Activated naive CD4-positive, alpha-beta T cell treated with anti-CD3 and anti-CD28 coated beads, Interleukin-2, amount 10 ng/mL, durations not matched to agents 7 days and 5 days (primary cell): ENCODE measurements at places on chromosomes 4 and X.

DNA sequence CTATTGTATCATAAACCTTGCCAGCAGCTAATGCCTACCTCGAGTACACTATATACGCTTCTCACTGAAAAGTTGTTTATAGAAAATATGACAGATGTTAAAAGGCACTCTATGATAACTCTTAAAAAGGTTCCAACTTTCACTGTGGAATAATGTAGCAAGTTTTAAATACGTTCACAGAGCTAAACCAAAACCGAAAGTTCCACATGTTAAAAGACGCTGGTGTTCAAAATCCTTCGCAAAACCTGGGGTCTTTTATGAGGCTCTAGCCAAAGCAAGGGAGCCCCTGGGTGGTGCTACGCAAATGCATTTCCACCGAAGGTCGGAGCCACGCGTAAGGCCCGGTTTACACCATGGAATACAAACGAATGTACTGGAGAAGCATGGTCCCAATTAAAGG is 103.7 kb upstream of the TENM3 start:
- peak overlapping the region; percentile 65 for H3K4me3 ChIP-seq
- H3K36me3 ChIP-seq, result peaks cover 1% of the 10 kb centered on the region
- peaks cover 18% of the 10 kb centered on the region for H3K4me1 ChIP-seq
- H3K27ac ChIP-seq, result no peak overlapping the region
- H3K27me3 ChIP-seq, result peaks cover 52% of the 10 kb centered on the region
- no peak for DNase-seq

DNA sequence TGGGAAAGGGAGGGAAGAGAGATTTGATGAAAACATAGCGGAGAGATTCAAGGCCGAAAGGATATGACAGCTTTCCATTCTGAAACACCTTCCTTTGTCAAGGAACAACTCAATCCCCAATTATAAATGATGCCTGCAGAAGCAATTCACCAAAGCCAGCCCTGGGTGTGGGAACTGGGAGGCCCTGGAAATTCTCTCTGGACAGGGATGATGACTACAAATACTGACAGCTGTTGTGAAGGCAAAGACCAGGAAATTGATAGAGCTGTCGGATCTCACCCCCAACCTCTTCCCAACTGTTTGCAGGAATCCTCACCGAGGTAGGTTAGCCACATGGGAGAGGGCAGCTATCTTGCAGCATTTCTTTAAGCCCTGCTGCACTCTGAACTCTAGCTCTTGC is 54.3 kb downstream of the CCDC149 start:
- no peaks in the 10 kb centered on the region for H3K36me3 ChIP-seq
- DNase-seq, result no peak
- no peaks in the 10 kb centered on the region for H3K27me3 ChIP-seq
- no peak overlapping the region for H3K27ac ChIP-seq
- H3K4me3 ChIP-seq, result no peak overlapping the region

DNA sequence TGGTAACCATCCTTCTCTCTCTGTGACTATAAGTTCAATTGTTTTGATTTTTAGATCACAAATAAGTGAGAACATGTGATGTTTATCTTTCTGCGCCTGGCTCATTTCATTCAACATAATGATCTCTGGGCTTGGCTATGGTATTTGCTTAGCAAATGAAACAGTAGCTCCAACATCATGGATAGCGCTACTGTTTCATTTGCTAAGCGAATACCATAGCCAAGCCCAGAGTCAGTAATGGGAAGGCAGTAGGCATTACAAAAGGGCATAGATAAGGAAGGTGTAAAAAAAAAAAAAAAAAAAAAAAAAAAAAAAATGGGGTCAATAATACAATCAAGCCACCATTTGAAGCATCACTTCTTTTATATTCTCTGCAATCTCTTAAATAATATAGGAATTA is 469.0 kb upstream of the ATOH1 start:
- H3K36me3 ChIP-seq, result no peaks in the 10 kb centered on the region
- no peak overlapping the region for H3K27ac ChIP-seq
- no peak overlapping the region for H3K4me3 ChIP-seq
- DNase-seq, result no peak

- H3K4me3 ChIP-seq, result no peak overlapping the region
- H3K36me3 ChIP-seq, result no peaks in the 10 kb centered on the region
- H3K27me3 ChIP-seq, result no peaks in the 10 kb centered on the region
- no peak overlapping the region for H3K27ac ChIP-seq
- no peak for DNase-seq
Observed at GRCh38 chr4:43353552-43353951, 461.0 kb downstream of the GRXCR1 start.

DNA sequence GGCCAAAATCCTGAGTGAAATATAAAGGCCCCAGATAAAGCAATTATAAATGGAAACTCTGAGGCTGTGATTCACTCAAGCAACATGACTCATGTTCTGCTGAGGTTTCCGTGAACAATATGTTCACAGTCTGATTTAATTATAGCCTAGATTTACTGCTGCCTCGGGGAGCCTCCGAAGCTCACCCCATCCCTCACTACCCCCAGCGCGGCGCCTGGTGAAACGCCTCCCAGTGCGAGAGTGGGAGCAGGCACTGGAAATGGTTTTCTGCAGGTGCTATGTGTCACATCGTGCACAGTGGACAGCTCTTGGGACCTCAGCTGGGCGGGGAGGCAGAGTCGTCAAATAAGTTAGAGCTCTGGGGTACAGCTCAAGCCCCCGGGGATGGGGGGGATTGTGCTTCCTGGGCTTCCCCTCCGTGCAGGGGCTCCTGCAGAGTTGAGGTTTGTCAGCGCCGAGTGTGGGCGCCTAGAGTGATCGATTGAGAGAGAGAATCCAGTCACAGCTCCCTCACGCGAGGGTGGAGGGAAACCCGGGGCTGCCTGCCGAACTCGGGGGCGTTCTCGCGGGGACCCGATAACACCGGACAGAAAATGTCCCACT is 110.6 kb downstream of the PHKA2 start:
- DNase-seq, result no peak
- no peaks in the 10 kb centered on the region for H3K4me1 ChIP-seq
- no peak overlapping the region for H3K4me3 ChIP-seq
- no peak overlapping the region for H3K27ac ChIP-seq
- H3K27me3 ChIP-seq, result peaks cover 4% of the 10 kb centered on the region

- peaks cover 7% of the 10 kb centered on the region for H3K27me3 ChIP-seq
- no peaks in the 10 kb centered on the region for H3K4me1 ChIP-seq
- H3K36me3 ChIP-seq, result no peaks in the 10 kb centered on the region
Observed at GRCh38 chr4:141913928-141914327, 277.5 kb downstream of the IL15 start.

GRCh38 chr4:127618427-127618826 is 14.3 kb upstream of the INTU start:
- peaks cover 17% of the 10 kb centered on the region for H3K27me3 ChIP-seq
- H3K4me3 ChIP-seq, result no peak overlapping the region
- DNase-seq, result no peak
- peaks cover under 1% of the 10 kb centered on the region for H3K4me1 ChIP-seq
- H3K27ac ChIP-seq, result no peak overlapping the region
- no peaks in the 10 kb centered on the region for H3K36me3 ChIP-seq

DNA sequence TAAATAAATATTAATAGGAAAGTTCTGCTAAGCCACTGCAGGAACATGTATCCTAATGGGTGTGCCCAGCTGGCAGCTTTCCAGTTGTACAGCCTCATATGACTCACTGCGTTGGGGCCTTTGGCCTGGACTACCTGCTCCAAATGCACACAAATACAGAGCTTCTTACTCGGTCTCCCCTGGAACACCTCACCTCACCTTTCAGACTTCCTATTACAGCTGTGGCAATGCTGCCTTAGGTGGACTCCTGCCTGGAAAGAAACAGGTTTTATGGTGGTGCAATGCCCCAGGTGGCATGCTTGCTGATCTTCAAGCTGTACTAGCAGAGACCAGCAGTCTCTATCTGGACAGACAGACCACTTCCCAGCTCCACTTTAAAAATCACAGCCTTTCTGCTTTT is 85.7 kb upstream of the EXOC1L start:
- no peak overlapping the region for H3K27ac ChIP-seq
- H3K4me1 ChIP-seq, result no peaks in the 10 kb centered on the region
- no peak for DNase-seq
- H3K4me3 ChIP-seq, result no peak overlapping the region
- no peaks in the 10 kb centered on the region for H3K36me3 ChIP-seq

DNA sequence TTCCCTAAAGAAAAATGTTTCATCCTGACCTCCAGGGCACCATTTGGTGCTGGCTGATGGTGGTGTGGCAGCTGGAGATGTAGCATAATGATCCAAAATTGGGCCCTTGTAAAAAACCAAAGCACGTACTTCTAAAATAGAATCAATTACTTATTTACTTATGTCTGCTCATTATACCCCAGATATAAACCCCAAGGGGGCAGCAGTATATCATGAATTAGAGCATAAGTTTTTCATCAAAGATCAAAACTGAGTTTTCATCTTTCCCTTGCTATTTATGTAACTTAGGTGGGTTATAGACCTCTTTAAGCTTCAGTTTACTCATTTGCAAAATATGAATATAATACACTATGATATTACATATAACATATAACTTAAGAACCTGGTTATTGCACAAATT is 241.1 kb downstream of the TACR3 start:
- H3K4me3 ChIP-seq, result no peak overlapping the region
- no peaks in the 10 kb centered on the region for H3K4me1 ChIP-seq
- no peak for DNase-seq
- H3K27ac ChIP-seq, result no peak overlapping the region
- H3K36me3 ChIP-seq, result no peaks in the 10 kb centered on the region

- no peak for DNase-seq
- no peaks in the 10 kb centered on the region for H3K27me3 ChIP-seq
- H3K27ac ChIP-seq, result no peak overlapping the region
- H3K4me3 ChIP-seq, result no peak overlapping the region
- no peaks in the 10 kb centered on the region for H3K36me3 ChIP-seq
Observed at GRCh38 chrX:11347300-11347699, 54.1 kb downstream of the AMELX start.

DNA sequence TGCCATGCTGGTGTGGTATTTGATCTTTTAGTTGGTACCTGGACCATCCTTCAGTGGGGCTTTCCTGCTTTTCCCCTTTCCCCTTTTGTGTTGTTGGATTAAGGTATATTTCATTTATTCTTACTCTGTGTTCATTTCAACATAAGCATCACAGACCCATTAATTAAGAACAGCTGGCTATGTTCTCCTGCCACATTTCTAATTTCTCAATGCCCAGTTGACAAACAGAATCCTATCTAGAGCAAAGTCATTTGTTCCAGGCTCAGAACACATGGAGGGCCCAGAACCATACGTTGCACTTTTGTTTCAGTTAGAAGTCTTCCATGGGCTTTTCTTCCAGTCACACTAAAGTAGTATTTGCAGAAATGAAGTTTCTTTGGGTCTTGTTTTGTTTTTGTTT is 46.1 kb upstream of the EOLA2 start:
- H3K27ac ChIP-seq, result peak overlapping the region; percentile 37
- no peak for DNase-seq
- H3K36me3 ChIP-seq, result no peaks in the 10 kb centered on the region
- no peaks in the 10 kb centered on the region for H3K4me1 ChIP-seq
- no peaks in the 10 kb centered on the region for H3K27me3 ChIP-seq
- H3K4me3 ChIP-seq, result no peak overlapping the region

DNA sequence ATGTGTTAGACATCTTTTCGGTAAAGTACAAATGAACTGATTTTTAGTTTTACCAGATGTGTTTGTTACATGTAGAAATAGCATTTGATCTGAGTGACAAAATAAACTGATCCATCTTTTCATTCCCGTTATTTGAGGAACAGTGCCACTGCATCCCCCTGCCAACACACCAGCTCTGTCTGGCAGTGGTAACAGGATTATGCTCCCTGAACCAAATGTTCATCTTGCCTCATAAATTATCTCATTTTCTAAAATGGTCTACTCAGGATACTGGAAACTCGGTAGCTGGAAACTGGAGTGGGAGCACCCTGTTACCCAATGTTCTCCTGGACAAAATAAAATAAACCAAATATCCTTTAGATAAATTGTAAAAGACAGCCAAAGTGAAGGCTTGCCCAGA is 171.6 kb downstream of the FAT4 start:
- no peaks in the 10 kb centered on the region for H3K4me1 ChIP-seq
- no peak overlapping the region for H3K27ac ChIP-seq
- no peak for DNase-seq
- no peaks in the 10 kb centered on the region for H3K36me3 ChIP-seq

GRCh38 chrX:19729761-19730160 is 157.6 kb downstream of the SH3KBP1 start:
- DNase-seq, result no peak
- peaks cover 47% of the 10 kb centered on the region for H3K4me1 ChIP-seq
- peaks cover 20% of the 10 kb centered on the region for H3K36me3 ChIP-seq

DNA sequence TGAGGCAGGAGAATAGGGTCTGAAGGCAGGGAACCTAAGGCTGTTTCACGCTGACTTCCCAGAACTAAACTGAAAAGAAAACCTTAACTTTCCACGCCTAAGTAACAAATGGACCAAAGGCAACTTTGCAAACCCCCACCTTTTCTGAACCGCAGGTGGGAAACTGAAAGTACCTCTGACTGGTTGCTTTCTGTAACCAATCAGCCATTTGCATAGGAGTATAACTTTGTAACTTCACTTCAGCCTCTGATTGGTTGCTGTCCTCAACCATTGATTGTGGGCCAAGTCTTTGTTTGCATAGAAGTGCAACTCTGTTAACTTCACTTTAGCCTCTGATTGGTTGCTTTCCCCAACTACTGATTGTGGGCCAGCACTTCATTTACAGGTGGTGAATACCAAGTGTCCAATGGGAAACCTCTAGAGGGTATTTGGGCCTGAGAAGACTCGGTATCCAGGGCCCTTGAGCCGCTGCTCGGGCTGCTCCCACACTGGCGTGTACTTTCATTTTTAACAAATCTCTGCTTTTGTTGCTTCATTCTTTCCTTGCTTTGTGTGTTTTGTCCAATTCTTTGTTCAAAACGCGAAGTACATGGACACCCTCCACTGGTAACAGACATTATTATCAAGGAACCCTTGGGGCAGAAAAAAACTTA is 121.6 kb upstream of the CBR4 start:
- H3K27me3 ChIP-seq, result peaks cover 5% of the 10 kb centered on the region
- H3K4me3 ChIP-seq, result no peak overlapping the region
- no peaks in the 10 kb centered on the region for H3K4me1 ChIP-seq
- no peak overlapping the region for H3K27ac ChIP-seq

DNA sequence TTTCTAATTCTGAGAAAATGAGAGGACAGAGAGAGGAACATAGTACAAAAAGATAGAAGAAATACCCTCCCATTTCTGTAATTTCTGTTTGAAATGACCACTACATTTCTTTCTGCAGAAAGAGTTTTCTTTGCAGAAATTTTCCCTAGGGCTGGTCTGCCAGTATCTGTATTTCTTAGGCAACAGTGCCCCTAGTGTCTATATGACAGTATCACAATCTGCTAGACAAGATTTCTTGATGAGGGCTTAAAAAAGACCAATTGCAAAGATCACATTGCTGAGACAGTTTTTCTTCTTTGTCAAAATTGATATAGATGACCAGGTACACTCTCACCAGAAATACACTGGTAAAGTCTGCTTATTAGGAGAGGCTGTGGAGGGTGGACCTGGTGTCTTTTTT is 81.0 kb upstream of the ZDHHC15 start:
- no peak overlapping the region for H3K4me3 ChIP-seq
- H3K27ac ChIP-seq, result no peak overlapping the region
- H3K27me3 ChIP-seq, result no peaks in the 10 kb centered on the region
- DNase-seq, result no peak
- H3K4me1 ChIP-seq, result no peaks in the 10 kb centered on the region
- H3K36me3 ChIP-seq, result no peaks in the 10 kb centered on the region

- DNase-seq, result no peak
- H3K4me3 ChIP-seq, result no peak overlapping the region
- H3K4me1 ChIP-seq, result no peaks in the 10 kb centered on the region
- H3K27ac ChIP-seq, result no peak overlapping the region
Observed at GRCh38 chr4:73859614-73860088, 6.6 kb downstream of the PF4V1 start.
